ENCODE measurements at places on chromosomes 2 and 18.

- no peak for DNase-seq
Measured at GRCh38 chr2:101806701-101807100, 109.2 kb downstream of the MAP4K4 start.

GRCh38 chr18:49963217-49963616 is 149.9 kb upstream of the ACAA2 start:
- no peak for DNase-seq

- DNase-seq, result no peak
Measured at GRCh38 chr18:54807303-54807702, 21.0 kb upstream of the RAB27B start.

GRCh38 chr2:214533541-214533940 is 122.7 kb downstream of the VWC2L start:
- DNase-seq, result no peak

DNA sequence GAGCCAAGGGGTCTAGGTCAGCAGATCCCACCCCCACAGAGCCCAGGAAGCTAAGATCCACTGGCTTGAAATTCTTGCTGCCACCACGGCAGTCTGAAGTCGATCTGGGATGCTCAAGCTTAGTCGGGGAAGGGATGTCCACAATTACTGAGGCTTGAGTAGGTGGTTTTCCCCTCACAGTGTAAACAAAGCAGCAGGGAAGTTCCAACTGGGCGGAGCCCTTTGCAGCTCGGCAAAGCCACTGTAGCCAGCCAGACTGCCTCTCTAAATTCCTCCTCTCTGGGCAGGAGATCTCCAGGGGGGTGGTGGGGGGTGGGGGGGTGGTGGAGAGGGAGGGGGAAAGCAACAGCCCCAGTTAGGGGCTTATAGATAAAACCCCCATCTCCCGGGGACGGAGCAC is 419.5 kb downstream of the NUP35 start:
- no peak for DNase-seq

DNA sequence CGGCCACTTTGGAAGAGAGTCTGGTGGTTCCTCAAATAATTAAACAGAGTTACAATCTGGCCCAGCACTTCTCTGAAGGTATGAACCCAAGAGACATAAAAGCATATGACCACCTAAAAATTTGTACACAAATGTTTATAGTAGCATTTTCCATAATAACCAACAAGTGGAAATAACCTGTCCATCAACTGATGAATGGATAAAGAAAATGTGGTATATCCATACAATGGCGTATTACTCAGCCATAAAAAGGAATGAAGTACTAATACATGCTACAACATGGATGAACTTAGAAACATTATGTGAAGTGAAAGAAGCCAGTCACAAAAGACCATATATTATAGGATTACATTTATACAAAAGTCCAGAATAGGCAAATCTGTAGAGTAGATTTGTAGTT is 76.0 kb upstream of the RGPD5 start:
- DNase-seq, result no peak

GRCh38 chr2:160473468-160474318 is 19.9 kb downstream of the RBMS1 start:
- no peak for DNase-seq

- DNase-seq, result no peak
Measured at GRCh38 chr2:105760639-105761337, 16.1 kb downstream of the NCK2 start.

DNA sequence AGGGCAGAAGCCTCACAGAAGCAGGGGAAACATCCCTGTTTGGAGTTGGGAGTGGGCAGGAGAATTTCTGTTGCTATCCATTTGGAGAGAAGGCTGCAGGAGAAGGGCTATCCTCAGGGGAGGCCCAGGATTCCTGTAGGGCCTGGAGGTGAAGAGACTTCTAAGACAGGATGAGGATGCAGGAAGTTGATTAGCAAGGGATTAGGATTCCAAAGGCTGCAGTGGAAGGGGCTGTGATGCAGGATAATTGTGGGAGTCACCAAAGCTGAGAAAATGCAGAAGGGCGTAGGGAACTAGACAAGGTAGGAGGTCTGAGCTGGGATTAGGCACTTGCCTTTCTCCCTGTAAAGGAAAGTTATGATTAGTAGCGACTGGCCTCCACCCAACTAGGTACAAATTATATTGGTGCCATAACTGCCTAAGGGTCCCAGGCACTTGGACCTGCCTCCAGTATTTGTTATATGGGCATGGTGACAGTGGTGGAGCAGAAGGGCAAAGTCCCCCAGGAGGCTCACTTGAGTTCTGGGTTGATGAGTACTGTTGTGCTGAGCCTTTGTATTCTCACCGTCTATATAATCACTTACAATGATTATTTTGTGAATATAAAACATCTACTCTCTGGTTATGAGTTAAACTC is 96.4 kb upstream of the MSTN start:
- no peak for DNase-seq

GRCh38 chr2:235204948-235205347 is 253.1 kb downstream of the SH3BP4 start:
- no peak for DNase-seq

GRCh38 chr2:234029150-234029733 is 21.3 kb upstream of the SPP2 start:
- no peak for DNase-seq

DNA sequence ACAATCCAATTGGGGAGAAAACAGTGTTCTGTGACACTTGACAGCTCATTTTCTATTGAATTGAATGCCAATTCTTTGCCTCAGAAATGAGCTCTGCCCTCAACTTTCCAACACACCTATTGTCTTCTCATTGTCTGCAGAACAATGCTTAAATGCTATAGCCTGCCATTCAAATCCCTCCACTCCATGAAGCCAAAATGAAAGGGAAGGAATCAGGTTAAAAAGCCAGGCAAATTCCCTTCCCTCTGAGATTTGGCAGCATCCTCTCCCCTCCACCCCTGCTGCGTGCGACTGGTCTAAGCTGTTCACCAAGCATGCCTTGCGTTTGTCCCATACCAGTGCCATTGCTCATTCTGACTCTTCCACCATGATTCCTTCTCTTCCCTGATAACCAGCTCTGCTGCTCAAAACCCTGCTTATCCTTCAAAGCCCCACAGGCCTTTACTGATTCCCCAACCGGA is 32.4 kb upstream of the TMEM131 start:
- no peak for DNase-seq

DNA sequence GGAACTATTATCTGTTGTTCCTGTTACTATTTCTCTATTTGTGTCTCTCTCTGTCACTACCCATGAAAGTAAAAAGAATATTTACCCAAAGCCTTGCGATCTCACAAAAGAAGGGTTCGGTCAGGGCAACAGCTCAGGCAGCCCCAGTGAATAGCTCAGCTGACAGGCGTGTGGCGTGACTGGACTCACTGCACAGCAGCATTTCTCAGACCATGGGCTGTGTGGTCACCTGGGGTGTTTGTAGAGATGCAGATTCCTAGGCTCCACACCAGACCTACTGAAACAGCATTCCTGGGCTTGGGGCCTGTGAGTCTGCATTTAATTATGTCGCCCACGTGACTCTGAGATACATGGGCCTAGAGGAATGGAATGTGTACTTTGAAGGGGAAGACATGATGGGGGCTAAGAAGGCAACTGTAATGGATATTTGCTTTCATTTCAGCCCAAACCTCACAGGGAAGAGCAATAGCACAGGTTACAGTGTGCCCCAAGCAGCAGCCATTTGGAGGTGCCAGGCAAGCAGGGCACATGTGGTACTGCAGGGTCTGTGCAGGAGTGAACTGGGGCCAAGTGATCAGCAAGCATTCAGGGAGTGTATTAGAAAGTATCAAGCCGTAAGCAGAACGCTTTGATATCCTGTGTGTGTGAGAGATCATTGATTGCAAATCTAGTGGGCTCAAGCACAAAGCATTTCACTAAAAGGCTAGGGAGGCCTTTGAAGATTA is 90.4 kb upstream of the RBMS1 start:
- no peak for DNase-seq

DNA sequence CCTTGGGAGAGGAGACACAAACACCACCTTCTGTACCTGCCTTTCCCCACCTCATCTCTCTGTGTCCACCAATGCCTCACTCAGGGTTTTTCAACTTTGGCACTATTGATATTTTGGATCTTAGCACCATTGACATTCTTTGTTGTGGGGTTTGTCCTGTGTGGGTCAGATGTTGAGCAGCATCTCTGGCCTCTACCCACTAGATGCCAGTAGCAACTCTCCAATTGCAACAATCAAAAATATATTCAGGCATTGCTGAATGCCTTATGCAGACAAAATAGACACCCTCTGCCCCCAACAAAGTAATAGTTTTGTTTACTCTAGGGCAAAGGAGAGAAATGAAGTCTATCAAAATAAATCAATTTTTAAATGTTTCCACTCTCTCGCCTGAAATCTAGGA is 1384.3 kb upstream of the NXPH2 start:
- DNase-seq, result no peak

DNA sequence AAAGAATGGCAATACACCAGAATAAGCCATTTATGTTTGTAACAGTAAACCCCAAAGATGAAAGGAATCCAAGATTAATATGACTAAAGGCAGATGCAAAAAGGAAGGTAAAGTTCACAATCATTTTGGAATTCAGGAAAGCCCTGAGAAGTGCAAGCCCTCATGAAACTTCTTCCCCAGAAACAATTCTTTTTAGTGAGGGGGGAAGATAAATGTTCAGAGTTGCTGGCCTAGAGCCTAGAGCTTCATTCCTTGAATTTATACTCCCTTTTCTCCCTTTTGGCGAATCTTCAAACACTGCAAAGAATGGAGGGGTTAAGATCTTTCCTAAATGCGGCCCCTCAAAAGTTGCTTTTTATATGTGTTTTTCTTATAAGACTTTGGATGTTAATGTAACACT is 368.8 kb downstream of the MEIS1 start:
- DNase-seq, result no peak

GRCh38 chr18:711310-711656 is 1.1 kb downstream of the ENOSF1 start:
- no peak for DNase-seq

- DNase-seq, result peak; percentile 4
Measured at GRCh38 chr2:218465987-218466633, 47.2 kb downstream of the VIL1 start.

DNA sequence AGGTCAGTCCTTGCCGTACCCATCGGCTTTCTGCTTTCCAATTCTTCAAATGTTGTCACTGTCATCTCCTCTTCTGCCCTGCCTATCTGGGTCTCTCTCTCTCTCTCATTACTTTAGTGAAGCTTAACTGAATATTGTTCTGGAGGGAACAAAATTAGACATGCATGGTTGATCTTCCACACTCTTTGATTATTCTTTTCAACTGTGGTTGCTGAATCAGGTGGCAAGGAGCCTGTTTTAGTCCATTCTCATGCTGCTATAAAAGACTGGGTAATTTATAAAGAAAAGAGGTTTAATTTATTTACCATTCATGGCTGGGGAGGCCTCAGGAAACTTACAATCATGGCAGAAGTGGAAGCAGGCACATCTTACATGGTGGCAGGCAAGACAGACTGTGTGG is 157.9 kb downstream of the ARL4C start:
- DNase-seq, result no peak

DNA sequence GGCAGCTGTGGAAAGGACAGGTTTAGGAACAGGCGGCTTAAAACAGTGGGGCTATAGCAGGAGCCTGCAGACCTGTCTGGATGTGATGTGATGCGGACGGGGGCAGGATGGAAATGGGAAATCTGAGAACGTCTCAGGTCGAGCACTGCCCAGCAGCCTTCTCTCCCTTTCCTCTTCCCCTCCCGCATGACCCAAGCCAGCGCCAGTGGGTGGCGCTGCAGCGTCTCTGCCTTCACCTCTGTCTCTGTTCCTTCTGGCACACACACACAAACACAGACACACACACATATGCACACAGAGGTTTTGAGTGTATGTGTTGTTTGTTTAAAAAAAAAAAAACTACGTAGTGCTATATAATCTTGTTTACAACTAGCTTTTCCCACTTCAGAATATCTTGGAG is 82.0 kb upstream of the SLC66A3 start:
- DNase-seq, result no peak

GRCh38 chr2:153872311-153873051 is 759 bp downstream of the GALNT13 start:
- no peak for DNase-seq

GRCh38 chr2:54879032-54879431 is 155.6 kb downstream of the EML6 start:
- DNase-seq, result no peak

DNA sequence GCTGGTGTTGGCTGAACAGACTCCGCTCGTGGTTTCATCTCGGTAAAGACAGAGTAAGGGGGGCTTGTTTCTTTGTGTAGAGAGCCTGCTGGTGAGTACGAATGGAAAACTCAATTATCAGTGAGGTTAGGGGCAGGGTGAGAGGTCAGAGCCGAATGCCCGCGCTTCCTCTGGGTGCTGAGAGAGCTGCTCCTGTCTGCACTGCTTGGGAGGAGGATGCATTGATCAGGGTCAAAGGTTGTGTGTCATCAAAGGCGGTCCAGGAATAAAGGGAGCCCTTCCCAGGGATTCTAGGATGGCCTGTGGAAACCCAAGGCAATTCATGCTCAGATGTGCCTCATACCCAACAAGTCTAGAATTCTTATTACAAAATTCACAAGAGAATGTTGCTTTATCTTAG is 143.9 kb downstream of the MYCN start:
- no peak for DNase-seq

DNA sequence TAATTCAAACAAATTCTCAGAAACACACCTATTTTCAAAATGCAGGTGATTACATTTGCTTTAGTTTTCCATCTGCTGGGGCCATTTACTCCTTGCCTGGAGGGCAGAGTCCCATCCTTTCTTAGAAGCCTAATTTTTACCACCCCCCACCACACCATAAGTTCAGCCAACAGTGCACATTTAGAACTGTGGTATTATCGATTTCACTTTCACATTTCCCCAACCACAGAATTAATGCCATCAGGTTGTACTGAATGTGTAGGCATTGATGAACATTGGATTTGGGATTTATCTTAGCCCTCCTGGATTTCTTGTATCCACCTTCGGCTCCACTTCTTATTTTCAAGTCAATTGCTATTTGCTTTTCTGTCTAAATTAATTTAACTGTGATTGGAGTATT is 4.5 kb downstream of the SCYGR3 start:
- no peak for DNase-seq

DNA sequence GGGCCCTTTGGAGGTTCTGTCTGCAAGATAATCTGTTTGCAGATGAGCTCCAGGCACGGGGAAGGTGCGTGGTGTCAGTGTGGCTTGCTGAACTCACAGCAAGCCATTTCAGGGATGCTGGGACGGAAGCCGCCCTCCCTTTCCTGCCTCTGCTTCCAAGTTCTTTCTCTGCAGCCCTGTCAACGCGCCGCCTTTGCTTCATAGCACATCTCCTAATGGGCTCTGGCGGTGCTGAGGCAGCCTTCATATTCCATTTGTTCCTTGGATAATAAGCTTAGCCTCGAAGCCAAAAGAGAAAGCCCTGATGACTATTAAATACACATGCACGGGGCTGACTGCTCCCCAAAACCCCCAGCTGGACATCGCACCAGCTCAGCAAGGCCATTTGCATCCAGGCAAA is 81.7 kb upstream of the TAF1B start:
- no peak for DNase-seq

- no peak for DNase-seq
Measured at GRCh38 chr2:174768557-174768956, 4.3 kb upstream of the CHRNA1 start.

GRCh38 chr2:139924070-139924469 is 1143.9 kb upstream of the NXPH2 start:
- no peak for DNase-seq

- peak; percentile 83 for DNase-seq
Measured at GRCh38 chr18:45974088-45974536, 7.0 kb upstream of the EPG5 start.

Measured in CD4-positive, alpha-beta T cell treated with Interleukin-15 for 4 hours (primary cell).